ENCODE measurements at places on chromosomes 2 and 18.
A peak's percentile ranks its signal among the peaks of the same experiment; 100 is the strongest.

DNA sequence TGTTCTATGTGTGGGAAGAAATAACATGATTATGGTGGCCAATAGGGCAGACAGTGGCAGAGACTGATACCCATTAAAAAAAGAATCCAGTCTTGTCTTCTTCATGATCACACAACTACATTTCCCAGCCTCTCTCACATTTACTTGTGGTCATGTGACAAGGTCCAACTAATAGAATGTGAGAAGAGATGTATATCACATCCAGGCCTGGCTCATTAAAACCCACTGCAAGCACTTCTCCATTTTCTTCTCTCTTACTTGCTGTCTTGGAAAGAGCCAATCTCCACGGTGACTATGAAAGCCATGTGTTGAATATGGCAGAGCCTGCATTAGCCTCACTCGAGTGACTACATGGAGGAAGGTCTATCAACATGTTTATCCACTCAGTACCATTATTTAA is 306.2 kb upstream of the ZEB2 start:
- no peak for DNase-seq

GRCh38 chr2:79820281-79820680 is 307.4 kb downstream of the CTNNA2 start:
- DNase-seq = no peak

GRCh38 chr2:221423210-221423804 is 148.8 kb downstream of the EPHA4 start:
- DNase-seq = no peak

DNA sequence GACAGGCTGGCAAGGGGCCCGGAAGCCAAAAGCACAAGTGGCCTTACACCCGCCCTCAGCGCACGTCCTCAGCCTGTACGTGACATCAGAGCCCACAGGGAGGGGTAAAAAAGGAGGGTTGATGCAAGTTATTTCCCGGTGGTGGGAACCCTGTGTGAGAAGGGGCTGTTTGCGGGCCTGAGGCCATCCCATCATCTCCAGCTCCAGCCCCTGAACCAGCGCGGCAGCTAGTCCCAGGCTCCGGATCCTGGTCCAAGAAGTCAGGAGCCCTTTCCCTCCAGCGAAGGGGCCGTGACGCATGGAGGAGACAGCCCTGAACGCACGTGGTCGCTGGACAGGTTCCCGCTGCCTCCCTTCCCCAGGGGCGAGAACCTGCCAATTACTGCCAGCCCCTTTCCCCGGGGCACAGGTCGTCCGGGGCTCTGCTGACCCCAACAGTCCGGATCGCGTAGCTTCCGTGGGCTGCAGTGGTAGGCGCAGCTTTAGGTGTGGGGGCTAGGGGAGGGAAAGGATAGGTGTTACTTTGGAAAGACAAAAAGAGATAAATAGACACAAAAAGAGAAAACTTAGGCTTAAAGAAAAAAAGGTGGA is 1.3 kb upstream of the LRP2 start:
- DNase-seq = peak; percentile 6

- DNase-seq = no peak
These were observed 79.2 kb downstream of the TSHZ1 start for GRCh38 chr18:75289761-75290160.

DNA sequence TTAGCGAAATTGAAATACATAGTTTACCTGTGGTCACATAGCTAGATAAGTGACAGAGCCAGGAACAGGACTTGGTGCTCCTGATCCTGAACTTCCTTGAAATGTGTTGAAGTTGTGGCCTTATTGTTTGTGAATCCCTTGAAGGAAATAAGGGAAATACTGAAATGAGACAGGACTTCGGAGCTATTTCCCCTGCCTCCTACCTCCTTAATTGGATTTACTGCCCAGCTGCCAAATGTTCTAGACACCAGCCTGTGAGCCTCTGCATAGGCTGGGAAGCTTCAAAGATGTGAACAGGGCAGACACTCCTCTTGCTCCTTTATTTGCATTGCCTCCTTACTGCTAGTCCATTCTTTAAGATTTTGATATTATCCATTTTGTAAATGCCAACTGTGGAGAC is 135.2 kb downstream of the PRPF40A start:
- no peak for DNase-seq

- DNase-seq = no peak
These were observed 4.6 kb downstream of the MLPH start for GRCh38 chr2:237491515-237492118.
